Calu3 (cell line): ENCODE measurements at places on chromosomes 11 and 22. TPM values are rescaled to one million over a fixed set of nuclear protein-coding genes. Genes with fewer than 3 reads are reported as not detected.

The DRD4 gene
- 1.3 TPM in 2 replicates for total RNA-seq

The PDGFB gene
- total RNA-seq = 12.1 and 25.9 TPM in 2 replicates

The OR4D5 gene
- total RNA-seq = not detected in 2 replicates

The TRPC6 gene
- not detected in 2 replicates for total RNA-seq

The NTM gene
- total RNA-seq = not detected in 2 replicates

The CASP5 gene
- not detected in 2 replicates for total RNA-seq

The APOL1 gene
- total RNA-seq = 313 and 501 TPM in 2 replicates

The DENND6B gene
- 13.2 and 19.0 TPM in 2 replicates for total RNA-seq

The SAA4 gene
- 2.6 and 7.2 TPM in 2 replicates for total RNA-seq

The FOLR2 gene
- not detected in 2 replicates for total RNA-seq

The PELI3 gene
- total RNA-seq = 7.6 and 8.1 TPM in 2 replicates
